ENCODE measurements at places on chromosomes 3 and 15.

DNA sequence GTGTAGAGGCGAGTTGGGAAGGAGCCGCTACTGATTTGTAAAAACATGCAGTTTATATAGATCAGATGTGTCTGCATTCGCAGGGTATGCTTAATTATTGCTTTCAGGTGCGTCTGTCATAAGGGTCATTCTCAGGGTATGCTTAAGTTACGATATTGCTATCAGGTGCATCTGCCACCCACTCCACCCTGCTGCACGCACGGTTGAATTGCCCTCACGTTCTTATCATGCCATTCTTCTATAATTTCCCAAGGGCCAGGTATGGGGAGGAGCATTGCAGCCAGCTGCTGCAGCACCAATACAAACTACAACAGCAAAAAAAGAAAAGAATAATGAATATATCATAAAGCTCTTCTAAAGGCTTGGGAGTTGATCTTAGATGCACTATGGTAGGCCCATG lies 230.0 kb downstream of the KBTBD8 start:
- no peak for DNase-seq

DNA sequence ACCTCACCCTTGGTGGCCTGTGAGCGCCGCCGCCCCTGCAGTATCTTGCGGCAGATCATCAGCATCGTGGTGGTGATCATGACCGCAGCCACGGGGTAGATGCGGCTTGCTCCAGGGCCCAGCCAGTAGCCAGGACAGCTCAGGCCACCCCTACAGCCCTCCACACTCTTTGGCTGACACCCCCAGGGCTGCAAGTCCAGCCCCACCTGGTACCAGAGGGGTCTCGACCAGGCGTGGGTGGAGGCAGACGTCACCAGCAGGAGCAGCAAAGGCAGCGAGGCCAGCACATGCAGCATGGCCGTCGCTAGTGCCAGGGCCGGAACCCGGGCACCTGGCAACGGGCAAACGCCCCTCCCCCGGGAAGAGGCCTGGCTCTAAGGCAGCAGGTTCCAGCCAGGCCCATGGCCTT lies at the start of gene TMEM89:
TSS of gene TMEM89 (minus strand) at position 309 of the 409 bp plus-strand sequence. CDS start at position 296, 13 bp downstream.
- no peak for DNase-seq

GRCh38 chr3:193744048-193744821 lies 151.2 kb downstream of the OPA1 start:
- no peak for DNase-seq

GRCh38 chr15:70051948-70052633 lies 45.6 kb downstream of the TLE3 start:
- no peak for DNase-seq

DNA sequence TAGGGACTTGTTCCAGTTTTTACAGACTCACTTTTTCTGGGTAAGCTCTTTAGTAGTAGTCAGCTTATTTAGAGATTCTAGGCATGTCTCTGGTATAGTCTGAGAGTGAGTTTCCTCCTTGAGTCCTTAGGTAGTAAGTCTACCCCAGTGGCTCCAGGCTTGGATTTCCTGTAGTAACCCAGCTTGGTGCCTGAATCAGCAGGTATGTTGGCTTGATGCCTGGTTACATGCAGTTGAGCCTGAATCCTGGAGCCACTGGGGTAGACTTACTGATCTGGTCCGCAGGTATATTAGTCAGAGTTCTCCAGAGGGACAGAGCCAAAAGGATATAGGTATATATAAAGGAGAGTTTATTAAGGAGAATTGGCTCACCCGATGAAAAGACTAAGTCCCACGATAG lies 85.8 kb upstream of the RBMS3 start:
- no peak for DNase-seq

DNA sequence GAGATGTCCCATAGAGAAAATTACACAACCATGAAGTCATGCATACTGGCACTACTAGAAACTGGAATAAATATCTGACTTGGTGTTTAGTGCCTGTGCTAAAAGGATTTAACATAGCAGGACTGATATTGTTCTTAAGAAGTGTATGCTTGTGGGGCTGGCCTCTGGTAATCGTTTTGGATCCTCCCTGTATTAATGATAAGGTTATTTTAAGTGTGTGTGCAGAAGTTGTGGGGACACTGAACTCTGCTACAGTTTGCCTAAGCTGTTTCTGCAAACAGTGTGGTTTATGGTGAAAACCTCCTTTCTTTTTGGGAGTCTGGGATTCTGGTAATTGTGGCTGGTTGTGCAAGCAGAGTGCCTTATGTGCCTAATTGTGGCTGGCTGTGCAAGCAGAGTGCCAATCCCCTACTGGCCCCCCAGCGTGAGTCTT lies 120.8 kb downstream of the CLASP2 start:
- no peak for DNase-seq
